ENCODE measurements at places on chromosomes 1 and 21.

GRCh38 chr1:108734171-108734865 is 12.2 kb upstream of the STXBP3 start:
- no peak for DNase-seq

- DNase-seq, result peak; percentile 88
These were observed at the start of gene POMGNT1 for GRCh38 chr1:46197964-46198811. TSS of gene POMGNT1 (minus strand) at chr1:46198434. CDS start at chr1:46197821, 613 bp downstream.

DNA sequence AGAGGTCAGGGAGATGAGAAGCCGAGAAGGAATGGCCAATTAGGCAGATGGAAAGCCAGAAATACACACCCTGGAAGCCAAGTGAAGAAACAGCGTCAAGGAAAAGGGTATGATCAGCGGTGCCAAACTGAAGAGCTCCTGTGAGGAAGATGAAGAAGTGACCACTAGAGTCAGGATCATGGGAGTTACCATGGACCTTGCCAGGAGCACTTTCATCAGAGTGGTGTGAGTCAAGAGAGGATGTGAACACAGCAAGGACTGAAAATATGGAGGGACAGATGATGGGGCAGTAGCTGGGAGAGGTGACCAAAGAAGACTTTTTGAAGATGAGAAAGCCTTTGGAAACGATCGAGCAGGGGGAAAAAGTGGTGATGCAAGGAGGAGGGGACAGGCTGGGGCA is 50.4 kb downstream of the CD34 start:
- DNase-seq, result no peak

- DNase-seq, result no peak
These were observed 53.6 kb upstream of the MAP10 start for GRCh38 chr1:232751393-232752140.

GRCh38 chr1:64453688-64454087 is 16.2 kb upstream of the CACHD1 start:
- DNase-seq, result no peak

DNA sequence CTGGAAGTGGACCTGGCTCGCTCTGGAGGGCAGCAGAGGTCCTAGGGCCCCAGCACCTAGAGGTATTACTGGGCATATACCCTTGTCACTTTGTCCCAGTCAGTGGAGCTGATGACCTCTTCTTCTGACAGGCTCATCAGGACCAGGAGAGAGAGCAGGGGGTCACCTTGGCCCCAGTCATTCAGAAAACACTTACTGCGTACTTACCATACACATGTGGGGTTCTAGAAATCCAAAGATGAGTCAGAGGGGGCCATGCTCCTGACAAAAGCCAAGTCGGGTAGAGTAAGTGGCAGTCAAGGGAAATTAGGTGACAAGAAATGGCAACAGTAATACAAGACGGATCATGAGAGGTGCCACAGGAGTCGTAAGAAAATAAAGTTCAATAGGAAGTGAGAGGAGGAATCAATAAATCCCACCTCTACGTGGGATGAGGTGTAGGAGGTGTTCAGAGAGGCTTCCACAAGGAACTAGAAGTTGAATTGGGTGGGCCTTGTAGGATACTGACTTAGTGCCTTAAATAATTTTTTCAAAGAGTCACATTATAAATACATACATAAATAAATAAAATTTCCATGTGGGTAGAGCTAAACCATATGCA is 6.8 kb downstream of the KCNC4 start:
- no peak for DNase-seq

- DNase-seq, result no peak
These were observed 179.9 kb upstream of the ZNF644 start for GRCh38 chr1:91201694-91202093.

GRCh38 chr21:36237441-36237840 is 80.8 kb downstream of the DOP1B start:
- DNase-seq, result no peak

GRCh38 chr1:111805251-111805650 is 49.5 kb downstream of the DDX20 start:
- DNase-seq, result no peak

DNA sequence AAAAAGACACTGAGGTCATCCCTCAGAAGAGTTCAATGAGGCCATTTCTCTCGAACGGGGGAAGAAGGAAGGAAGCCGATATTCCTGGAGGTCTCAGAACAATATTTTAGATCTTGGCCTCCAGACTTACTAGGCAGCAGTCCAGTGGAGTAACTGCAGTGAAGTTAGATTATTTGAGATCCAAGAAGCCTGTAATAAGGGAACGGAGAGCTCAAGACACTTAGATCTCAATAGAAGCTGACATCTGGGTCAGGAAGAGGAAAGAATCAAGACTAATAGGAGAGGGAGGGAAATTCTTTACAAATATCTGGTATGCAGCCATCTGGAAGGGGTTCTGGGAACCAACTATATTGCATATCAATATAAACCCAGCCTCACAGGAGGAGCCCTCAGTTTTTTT is 13.6 kb upstream of the ENAH start:
- DNase-seq, result no peak

All from adipocyte (in vitro differentiated cells).